Right hindlimb (tissue), 1 donor: ENCODE measurements at places on chromosomes 12 and 14.

DNA sequence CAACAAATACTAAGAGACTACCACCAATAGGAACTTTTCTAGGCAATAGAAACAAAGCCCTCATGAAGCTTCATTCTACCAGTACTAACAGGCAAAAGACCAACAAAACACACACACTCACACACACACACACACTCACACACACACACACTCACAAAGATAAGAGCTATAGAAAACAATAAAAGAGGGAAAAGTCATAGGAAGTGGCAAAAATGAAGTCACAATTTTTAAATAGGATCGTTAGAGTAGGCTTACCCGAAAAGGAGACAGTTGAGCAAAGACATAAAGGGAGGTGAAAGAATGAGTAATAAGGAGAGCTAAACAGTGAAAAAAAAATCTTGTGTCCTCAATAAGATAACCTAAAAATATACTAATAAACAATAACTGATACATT is 66.5 kb downstream of the C2CD5 start:
- no peak for DNase-seq

GRCh38 chr12:121712461-121713256 is at the start of gene TMEM120B:
Gene TMEM120B, plus strand, starts transcription at chr12:121712752. Its CDS starts 144 bp downstream, at chr12:121712896.
- peak; percentile 93 for DNase-seq

DNA sequence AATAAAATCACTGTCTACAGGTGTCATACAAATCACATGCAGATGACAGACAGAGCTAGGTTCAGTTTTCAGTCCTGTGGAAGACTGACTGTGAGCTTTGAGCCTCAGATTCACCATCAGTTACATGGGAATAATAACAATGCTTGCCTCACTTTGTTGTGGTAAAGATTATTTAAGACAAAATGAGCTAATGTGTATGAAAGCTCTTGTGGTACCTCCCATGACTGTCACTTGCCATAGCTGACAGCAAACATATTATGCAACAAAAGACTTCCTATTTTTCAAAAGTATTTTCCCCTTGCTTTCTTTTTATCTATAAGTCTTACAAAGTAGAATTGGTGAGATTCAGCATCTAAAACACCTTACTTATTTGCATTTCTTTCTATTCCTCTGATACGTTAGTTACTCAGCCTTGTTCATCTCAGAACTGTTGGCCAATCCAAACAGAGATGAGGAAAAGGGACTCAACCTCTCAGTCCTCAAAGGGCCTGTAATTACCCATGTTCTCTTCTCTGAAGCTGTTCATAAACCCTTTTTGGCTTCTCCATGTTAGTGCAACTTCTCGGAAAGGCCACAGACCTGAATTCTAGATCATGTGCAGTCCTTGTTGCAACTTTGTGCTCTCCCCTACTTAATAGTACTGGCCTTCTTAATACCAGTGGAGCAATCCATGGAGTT is 8.8 kb upstream of the DDHD1 start:
- DNase-seq, result no peak

- DNase-seq, result no peak
Observed at GRCh38 chr12:58225203-58225877, 284.0 kb downstream of the ATP23 start.

DNA sequence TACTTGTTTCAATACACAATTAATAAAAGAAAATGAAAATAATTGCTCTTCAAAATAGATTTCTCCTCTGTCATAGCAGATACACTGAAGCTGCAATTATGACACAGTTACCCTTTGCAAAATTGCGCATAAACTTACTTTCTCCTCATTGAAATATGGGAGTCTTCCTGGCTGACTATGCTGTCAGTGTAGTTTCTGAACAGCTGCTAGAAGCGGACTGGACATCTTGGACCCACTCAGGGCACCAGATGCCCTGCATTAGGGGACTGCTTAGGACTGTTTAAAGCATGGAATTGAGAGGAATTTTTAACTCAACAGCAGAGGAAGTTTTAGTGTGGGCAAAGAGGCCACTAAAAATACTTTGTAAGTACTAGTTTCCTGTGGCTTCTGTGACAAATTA is 454.9 kb downstream of the ATP23 start:
- DNase-seq, result no peak

GRCh38 chr14:96351986-96352385 is 11.2 kb downstream of the ATG2B start:
- no peak for DNase-seq

- no peak for DNase-seq
Observed at GRCh38 chr12:124566997-124567672, at the start of gene NCOR2. Gene NCOR2, minus strand, starts transcription at chr12:124567612. Its CDS starts 72,361 bp downstream, at chr12:124495251.

DNA sequence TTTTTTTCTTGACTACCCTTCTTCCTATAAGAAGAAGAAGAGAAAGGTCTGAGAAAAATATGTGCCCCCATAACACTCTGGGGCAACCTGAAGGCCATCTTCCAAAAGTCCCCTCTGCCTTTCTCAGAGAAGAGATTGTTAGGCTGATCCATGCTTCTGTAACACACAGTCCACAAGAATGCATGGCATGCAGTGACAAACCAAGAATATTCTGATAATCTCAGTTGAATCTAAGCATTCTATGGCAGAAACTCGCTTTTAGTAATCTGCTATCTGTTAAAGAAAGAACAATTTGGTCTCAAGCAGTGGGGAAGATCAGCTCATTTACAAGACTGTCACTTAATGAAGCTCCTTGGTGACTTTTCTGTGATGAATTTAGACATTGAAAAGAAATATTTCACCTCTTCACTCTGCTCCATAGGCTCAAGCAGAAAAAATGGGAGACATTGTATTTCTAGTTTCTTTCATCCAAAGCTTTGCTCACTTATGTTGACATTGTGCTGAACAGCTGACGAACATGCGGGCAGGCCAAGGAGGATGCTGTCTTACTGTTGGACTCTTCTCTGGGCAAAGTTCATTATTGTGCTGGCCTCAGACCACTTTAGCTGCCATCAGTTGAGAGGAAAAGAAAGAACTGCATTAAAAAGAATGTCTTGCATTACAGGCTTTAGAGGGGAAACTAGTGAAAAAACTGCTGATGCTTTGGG is 957.1 kb downstream of the DIO2 start:
- no peak for DNase-seq

- no peak for DNase-seq
Observed at GRCh38 chr12:54479421-54479820, 6.0 kb upstream of the GTSF1 start.

DNA sequence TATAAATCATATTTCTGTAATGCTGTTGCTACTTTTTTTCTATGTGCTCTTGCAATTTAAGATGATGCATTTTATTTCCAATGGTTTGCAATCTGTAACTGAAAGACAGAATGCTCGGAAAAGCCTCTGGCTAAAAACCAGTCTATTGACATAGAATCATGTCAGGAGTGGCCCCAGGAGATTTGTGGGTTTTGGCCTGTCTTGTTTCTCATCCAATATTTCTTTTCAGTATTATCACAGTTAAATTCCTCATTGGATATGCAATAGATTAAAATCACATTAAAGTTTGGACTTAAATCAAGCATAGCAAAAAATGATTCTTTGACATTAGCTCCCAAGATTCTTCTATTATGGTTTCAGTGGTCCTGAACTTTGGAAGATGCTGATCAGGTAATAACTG is 19.1 kb upstream of the SLC38A2 start:
- peak; percentile 59 for DNase-seq

- no peak for DNase-seq
Observed at GRCh38 chr14:33985242-33985641, 34.4 kb upstream of the EGLN3 start.

DNA sequence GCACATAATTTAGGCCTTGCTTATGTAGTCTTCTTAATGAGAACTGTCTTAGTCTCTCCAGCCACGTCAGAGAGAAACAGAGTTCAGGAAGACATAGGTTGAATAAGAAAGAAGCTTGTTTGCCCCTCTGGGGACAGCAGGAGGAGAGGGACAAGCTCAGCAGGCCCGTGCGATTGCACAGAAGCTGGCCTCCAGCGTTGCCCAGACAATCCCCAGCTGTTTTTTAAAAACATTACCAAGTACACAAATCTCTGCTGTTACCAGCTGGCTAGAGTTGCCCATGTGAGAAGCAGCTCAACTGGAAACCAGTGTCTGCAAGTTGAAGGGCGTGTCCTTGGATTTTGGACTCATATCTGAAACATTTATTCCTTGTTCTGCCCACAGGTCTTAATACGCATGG is 232.6 kb downstream of the EFCAB11 start:
- DNase-seq, result peak; percentile 50

GRCh38 chr12:94716339-94716738 is 66.0 kb upstream of the TMCC3 start:
- DNase-seq, result no peak

DNA sequence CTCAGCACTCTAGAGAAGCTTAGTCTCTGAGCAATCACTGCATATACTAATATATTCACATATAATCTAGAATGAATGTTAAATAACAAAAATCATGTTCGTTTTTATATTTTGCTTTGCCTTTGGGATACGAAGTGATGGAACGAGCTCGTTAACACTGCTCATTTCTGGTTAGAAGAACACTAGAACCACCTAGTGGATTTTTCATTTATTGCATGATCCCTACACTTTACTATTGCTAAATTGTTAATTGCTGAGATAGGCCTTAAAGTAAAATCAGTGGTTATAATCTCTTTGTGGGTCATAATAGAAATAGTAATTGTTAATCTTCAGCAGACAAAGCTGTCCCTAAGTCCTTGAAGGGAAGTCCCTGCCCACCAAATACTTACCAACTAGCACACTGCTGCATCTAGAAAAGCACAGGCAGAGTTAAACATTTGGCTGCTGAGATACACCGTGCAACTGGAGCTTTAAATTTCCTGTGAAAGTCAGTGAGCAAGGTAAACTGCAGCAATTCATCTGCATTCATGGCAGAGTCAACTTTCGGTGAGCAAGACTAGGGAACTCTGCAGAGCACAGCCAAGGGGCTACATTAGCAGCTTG is 353.7 kb downstream of the APAF1 start:
- DNase-seq, result no peak

DNA sequence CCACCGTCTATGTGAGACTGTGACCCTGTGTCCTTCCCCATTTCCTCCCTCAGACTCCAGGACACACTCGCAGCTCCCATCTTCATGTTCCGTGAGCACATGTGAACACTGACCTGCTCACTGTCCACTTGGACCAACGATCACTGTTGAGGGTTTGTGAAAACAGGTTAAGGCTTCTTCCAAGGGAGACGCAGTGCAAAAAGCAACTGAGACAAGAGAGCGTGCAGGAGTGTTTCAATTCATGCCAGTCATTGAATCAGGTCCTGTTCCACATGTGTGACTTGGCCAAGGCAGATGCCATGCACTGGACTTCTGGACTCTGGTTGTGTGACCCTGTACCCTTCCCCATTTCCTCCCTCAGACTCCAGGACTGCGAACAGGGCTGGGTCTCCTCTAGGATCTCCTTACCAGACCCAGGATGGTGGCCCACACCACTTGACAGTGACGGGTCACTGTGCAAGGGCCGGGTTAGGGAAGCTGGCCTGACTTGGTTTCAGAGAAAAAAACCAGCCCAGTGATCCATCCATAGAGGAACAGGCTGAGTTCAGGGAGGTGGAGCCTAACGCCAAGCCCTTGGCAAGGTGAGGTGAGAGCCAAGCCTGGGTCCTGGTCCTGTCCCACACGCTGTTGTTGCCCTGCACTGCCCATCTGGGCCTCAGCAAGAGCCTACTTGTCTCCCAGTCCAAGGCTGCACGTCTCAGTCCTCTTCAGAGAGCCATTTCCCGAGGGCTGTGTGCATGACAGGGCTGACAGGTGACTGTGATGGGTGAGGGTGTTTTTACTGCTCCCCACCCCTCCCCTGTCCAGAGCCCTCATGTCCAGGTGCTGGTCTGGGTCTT is 5.7 kb upstream of the KRT5 start:
- no peak for DNase-seq

- no peak for DNase-seq
Observed at GRCh38 chr12:18320976-18321375, 59.7 kb downstream of the PIK3C2G start.

DNA sequence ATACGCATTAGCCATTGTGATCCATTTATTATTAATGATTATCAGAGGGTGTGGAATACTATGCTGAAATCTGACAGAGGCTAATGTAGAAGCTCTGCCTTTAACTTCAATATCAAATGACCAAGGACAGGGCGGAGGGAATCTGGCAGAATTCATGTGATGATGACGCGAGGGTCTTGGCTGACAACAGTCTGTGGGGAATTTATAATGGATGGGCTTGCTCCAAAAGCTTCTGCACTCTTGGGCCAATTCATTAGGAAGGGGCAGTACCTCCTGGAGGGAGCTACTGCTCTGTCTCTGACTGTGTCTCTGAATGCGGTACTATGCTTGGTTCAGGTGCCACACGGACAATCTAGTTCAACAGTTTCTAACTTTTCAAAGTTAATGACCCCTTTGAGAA is 46.2 kb downstream of the GALNT8 start:
- DNase-seq, result peak; percentile 65

- DNase-seq, result peak; percentile 9
Observed at GRCh38 chr14:101035466-101036225, 132.1 kb upstream of the RTL1 start.

GRCh38 chr14:77190977-77191376 is 9.4 kb downstream of the TMEM63C start:
- no peak for DNase-seq

DNA sequence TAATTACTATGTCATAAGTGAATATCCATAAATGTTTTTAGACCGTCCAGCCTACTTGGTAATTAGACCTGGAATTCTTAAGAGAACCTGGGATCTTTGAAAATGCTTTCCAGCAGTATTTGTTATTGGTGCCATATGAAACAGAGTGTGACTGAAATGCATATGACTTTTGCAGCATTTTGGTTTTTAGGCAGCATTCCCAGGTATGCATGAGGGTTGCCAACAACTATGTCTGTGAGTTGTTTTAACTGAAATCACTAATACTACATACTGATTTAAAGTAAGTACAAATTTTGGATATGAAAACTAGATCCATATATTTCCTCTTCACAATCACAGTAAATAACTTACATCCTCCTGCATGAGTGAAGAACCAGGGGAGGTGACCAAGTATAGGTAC is 437.7 kb upstream of the FAR2 start:
- DNase-seq, result no peak

DNA sequence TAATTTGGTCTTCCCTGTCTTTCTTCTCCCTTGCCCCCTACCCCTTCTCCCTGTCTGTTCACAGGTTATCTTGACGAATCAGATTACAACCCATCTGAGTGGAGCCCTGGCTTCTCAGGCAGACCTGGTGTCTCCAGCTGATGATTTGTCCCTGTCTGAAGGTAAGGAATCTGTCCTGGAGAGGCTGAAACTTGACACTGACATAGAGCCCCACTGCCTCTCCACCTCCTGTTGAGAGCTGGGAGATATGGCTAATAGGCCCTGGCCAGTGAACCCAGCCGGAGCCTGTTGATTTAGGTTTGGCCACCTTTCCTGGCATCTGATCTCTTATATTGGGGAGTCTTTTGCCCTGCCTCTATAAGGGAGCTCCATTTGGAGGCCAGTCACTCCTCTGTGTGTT is 472.2 kb downstream of the RAD51B start:
- no peak for DNase-seq

DNA sequence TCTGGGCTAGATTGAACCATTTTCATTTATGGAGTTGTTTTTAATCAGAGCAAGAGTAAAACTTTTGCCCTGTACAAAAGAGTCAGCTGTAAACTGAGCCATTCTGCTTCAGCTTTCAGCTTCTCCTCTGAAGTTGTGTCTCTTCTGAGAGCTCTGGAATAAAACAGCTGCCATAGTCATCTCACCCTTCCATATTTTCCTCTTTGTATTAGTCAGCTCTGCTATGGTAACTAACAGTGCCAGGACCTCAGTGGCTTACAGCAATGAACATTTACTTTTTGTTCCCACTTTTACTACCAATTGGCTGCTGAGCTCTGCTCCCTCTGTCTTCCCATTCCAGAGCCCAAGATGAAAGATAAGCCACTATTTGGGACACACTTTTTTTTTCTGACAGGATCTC is 178.5 kb downstream of the DAD1 start:
- no peak for DNase-seq

GRCh38 chr12:131505561-131505960 is 205.3 kb upstream of the SFSWAP start:
- DNase-seq, result no peak

- no peak for DNase-seq
Observed at GRCh38 chr12:51653431-51653830, 62.4 kb downstream of the SCN8A start.
